HT1080 (cell line): ENCODE measurements at places on chromosomes 3 and 15. TPM values are rescaled to one million over a fixed set of nuclear protein-coding genes. Genes with fewer than 3 reads are reported as not detected.

Gene CADPS
- total RNA-seq, result 0.03 and 0.18 TPM in 2 replicates

Gene OXSR1
- 28.5 and 35.6 TPM in 2 replicates for total RNA-seq

Gene NME9
- not detected in 2 replicates for total RNA-seq

Gene NR2E3
- not detected in 2 replicates for total RNA-seq

Gene PLAAT1
- total RNA-seq, result 8.1 and 9.3 TPM in 2 replicates

Gene LINGO1
- 0.10 and 0.56 TPM in 2 replicates for total RNA-seq

Gene COMMD2
- 50.0 and 50.9 TPM in 2 replicates for total RNA-seq

Gene OR5K2
- total RNA-seq, result not detected in 2 replicates

Gene CYP11A1
- total RNA-seq, result 0.80 and 0.87 TPM in 2 replicates

Gene SPINK8
- total RNA-seq, result not detected in 2 replicates

Gene HTR3E
- total RNA-seq, result not detected in 2 replicates

Gene TEX9
- 1.2 and 2.1 TPM in 2 replicates for total RNA-seq

Gene GNAT1
- not detected in 2 replicates for total RNA-seq

Gene ZIC4
- total RNA-seq, result not detected in 2 replicates

Gene AP3B2
- not detected in 2 replicates for total RNA-seq

Gene GASK1A
- 0.17 TPM in 1 of 2 replicates, not detected in the other for total RNA-seq

Gene TICRR
- 8.9 and 10.1 TPM in 2 replicates for total RNA-seq

Gene BCL2A1
- total RNA-seq, result 6.7 and 7.9 TPM in 2 replicates

Gene STRA6
- 0.10 TPM in 1 of 2 replicates, not detected in the other for total RNA-seq

Gene FAM43A
- 6.1 and 6.6 TPM in 2 replicates for total RNA-seq

Gene JMJD7
- 9.0 and 9.3 TPM in 2 replicates for total RNA-seq

Gene ROPN1B
- total RNA-seq, result 0.30 TPM in 1 of 2 replicates, not detected in the other

Gene KLF15
- 0.13 and 0.20 TPM in 2 replicates for total RNA-seq

Gene ARIH2
- 109 and 119 TPM in 2 replicates for total RNA-seq

Gene CTXN2
- total RNA-seq, result not detected in 2 replicates

Gene CAND2
- 0.19 and 0.60 TPM in 2 replicates for total RNA-seq

Gene ADCY5
- total RNA-seq, result 0.30 and 1.7 TPM in 2 replicates

Gene CLDN1
- total RNA-seq, result 0.20 and 0.37 TPM in 2 replicates

Gene MYRIP
- 0.10 and 0.48 TPM in 2 replicates for total RNA-seq

Gene SAMD7
- total RNA-seq, result not detected in 2 replicates

Gene FAM81A
- total RNA-seq, result 4.1 and 5.0 TPM in 2 replicates

Gene COL6A6
- total RNA-seq, result not detected in 2 replicates

Gene TM4SF18
- total RNA-seq, result 0.03 TPM in 1 of 2 replicates, not detected in the other

Gene LEKR1
- total RNA-seq, result 0.20 TPM in 1 of 2 replicates, not detected in the other

Gene C2CD4A
- total RNA-seq, result not detected in 2 replicates

Gene CPB1
- total RNA-seq, result not detected in 2 replicates

Gene TRPM1
- 0.03 TPM in 1 of 2 replicates, not detected in the other for total RNA-seq

Gene LINS1
- 6.7 and 7.3 TPM in 2 replicates for total RNA-seq

Gene EHHADH
- 2.2 and 6.8 TPM in 2 replicates for total RNA-seq

Gene TRPC1
- total RNA-seq, result 8.5 and 12.4 TPM in 2 replicates

Gene PLSCR5
- total RNA-seq, result not detected in 2 replicates
